ENCODE measurements at places on chromosomes 4 and X.

GRCh38 chrX:15848576-15848975, 6.0 kb downstream of the AP1S2 start:
- no peak for DNase-seq

- no peak for DNase-seq
Measured at GRCh38 chr4:176709417-176709816, 83.3 kb downstream of the VEGFC start.

- DNase-seq: no peak
Measured at GRCh38 chr4:186825069-186825468, 101.4 kb upstream of the FAT1 start.

- no peak for DNase-seq
Measured at GRCh38 chrX:71604141-71604540, 14.2 kb downstream of the CXCR3 start.

DNA sequence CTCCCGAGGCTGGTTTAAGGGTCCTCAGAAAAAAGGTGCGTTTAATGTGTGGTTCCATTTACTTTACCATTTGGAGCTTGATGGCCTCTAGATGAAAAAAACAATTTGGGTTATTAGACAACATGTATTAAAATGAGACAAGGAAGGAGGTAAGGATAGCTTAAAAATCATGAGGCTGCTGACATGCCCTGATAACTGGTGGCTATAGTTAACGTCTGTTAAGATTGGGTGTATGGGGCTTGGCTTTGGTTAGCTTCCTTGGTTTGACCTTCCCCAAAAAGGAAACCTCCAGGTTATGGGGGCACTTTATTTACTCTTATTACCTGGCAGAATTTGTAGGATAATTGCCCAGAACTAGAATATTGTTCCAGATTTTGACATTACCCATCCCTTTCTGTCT, 51.5 kb downstream of the HMGB2 start:
- DNase-seq: no peak

Measured in activated T-cell treated with anti-CD3 and anti-CD28 coated beads for 24 hours (primary cell).